A549 treated with dexamethasone at 1 μM for 4 hours (cell line): ENCODE measurements at places on chromosomes 3 and 15. TPM values are rescaled to one million over a fixed set of nuclear protein-coding genes. Genes with fewer than 3 reads are reported as not detected.

TRAIP gene
- total RNA-seq = 7.5 to 12.4 TPM (median 11.7 TPM) in 5 replicates

RARRES1 gene
- total RNA-seq = 7.3 to 12.3 TPM (median 8.8 TPM) in 5 replicates

CPN2 gene
- not detected in 5 replicates for total RNA-seq

CLRN1 gene
- total RNA-seq = not detected in 5 replicates

NR2F2 gene
- 16.2 to 23.8 TPM (median 23.4 TPM) in 5 replicates for total RNA-seq
